ENCODE measurements at places on chromosomes 12 and 14.

GRCh38 chr12:41606468-41607445 is 418.6 kb downstream of the PDZRN4 start:
- no peak for DNase-seq

GRCh38 chr12:132324841-132325732 is 4.3 kb downstream of the GALNT9 start:
- no peak for DNase-seq

- DNase-seq: peak; percentile 34
Measured at GRCh38 chr12:91367234-91367849, 184.7 kb upstream of the DCN start.

DNA sequence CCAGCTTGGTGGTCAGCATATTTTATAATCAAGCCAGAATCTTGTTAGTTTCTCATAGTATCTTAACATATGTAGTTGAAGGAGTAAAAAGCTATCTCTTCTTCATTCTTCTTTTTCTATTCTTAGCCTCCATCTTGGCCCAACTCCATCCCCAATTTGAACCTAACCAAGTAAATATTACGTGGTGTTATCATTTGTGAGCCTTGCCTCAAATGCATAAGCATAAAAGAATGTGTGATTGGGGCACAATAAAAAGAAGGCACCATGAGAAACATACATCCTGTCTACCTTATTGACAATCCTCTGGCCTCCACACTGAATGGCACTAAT is 181.4 kb upstream of the BMP4 start:
- no peak for DNase-seq

GRCh38 chr12:56202366-56202765 is 13.1 kb upstream of the SMARCC2 start:
- DNase-seq: no peak

- no peak for DNase-seq
Measured at GRCh38 chr12:85244561-85244960, 35.5 kb upstream of the ALX1 start.

DNA sequence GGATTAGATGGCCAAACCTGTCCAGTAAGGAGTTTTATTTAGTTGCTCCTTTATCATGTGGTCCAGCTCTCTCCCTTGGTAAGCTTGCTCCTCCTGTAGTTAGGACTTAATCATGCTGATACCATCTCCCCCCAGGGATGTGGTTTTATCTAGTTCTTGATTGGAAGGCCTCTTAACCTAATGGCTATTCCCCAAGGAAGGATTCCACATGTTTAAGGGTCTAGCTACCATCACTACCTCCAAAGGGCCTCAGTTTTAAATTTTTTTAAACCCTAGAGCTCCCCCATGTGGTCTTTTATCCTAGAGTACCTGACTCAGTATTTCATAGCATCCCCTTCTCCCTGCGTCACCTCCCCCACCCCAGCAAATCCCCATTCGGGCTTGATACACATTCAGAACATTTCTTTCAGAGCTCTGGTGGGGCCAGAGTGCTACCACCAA is 22.5 kb downstream of the MAP3K12 start:
- peak; percentile 51 for DNase-seq

DNA sequence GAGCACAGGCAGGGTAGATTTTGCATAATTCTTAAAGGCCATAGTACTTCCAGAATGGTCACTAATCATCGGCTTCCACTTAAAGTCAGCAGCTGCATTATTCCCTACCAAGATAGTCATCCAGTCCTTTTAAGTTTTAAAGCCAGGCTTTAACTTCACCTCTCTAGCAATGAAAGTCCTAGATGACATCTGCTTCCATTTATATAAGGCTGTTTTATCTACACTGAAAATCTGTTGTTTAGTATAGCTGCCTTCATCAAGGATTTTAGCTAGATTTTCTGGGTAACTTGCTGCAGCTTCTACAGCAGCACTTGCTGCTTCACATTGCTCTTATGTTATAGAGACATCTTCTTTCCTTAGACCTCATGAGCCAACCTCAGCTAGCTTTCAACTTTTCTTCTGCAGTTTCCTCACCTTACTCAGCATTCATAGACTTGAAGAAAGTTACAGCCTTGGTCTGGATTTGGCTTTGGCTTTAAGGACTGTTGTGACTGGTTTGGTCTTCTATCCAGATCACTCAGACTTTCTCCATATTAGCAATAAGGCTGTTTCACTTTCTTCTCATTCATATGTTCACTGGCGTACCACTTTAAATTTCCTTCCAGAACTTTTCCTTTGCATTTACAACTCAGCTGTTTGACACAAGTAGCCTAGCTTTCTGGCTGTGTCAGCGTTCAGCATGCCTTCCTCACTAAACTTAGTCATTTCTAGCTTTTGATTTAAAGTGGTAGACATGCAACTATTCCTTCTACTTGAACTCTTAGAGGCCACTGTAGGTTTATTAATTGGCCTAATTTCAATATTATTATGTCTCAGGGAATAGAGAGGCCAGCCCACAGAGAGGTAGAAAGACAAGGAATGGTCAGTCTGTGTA is 209.9 kb upstream of the GARIN2 start:
- DNase-seq: no peak

DNA sequence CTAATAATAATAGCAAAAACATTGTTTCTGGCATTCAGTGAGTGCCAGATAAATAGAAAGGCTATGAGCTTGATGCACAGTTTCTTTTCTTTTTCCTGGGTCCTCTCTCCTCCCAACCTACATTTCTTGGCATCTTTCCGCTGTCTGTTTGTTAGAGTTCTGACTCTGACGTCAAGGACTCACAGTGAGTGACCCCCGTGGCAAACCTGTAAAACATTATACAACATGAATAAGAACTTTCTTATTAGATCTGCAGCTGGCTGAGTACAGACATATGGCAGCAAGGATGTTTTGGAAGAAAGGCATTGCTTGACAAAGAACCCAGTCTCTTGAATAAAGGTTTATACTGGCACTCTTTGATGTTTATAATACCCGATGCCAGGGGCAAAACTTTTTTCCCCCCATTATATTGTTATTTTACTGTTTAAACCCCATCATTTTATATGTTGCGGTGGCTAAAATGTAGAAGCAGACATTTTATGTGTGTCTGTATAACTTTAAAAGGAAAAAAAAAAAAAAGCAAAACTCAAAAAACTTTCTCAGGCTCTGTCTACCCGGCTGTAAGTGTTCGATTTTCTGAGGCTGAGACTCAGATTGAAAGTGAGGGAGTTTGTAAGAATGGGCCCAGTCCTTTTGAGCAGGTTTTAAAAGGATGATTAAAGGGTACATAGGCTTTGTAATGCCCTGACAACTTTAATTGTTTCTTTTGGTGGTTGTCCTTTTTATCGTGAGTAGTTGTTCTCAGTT is 159.3 kb downstream of the PDE3A start:
- DNase-seq: no peak

DNA sequence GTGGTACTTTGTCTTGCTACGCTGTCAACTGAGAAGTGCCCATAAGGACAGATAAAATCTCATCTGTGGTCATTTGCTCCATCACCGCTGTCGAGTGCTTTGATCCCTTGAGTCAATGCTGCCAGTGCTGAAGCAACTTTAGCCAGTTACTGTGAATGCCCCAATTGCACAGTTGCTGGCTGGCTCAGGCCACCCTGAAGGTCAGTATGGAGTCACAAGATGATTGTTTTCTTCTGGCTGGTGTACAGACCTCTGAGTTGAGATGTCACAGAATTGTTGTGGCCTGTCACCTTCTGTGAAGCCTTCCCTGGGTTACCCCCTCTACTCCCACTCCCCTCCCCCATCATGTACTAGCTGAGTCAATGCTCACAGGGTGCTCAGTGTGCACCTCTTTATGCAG is 92.9 kb downstream of the PELI2 start:
- no peak for DNase-seq

DNA sequence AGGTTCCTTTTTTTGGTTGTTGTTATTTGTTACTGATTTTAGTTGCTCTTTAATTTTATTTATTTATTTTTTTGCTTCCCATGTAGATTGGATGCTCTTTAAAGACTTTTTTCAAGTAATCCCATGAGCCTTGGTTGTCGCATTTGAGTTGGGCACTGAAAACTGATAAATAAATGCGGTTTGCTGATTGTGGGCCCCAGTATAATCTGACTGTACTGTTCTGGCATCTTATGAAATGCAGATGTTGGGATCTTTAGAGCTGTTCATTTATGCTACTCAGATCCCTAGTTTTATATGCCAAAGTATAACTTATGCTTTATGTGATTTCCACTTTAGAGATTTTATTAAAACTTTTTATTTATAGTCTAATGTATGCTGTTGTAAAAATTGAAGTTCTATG is 33.3 kb downstream of the WNK1 start:
- no peak for DNase-seq

DNA sequence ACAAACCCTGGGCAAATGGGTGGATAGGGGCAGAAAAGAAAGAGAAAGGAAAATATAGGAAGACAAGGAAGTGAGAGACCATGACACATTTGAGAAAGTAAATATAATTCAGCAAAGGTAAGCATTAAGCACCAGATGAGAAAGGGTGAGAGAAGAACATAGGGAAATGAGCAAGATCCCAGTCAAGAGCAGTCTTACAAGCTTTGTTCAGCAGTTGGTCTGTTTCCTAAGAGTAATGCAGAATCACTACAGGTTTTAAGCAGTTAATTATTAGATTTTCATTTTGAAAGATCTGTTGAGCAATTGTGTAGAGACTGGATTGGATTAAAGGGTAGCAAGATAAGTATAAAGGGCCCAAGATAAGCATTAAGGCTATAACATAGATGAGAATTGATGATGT is 146.3 kb downstream of the PLCZ1 start:
- no peak for DNase-seq

- no peak for DNase-seq
Measured at GRCh38 chr12:1845886-1846285, 25.5 kb downstream of the LRTM2 start.

DNA sequence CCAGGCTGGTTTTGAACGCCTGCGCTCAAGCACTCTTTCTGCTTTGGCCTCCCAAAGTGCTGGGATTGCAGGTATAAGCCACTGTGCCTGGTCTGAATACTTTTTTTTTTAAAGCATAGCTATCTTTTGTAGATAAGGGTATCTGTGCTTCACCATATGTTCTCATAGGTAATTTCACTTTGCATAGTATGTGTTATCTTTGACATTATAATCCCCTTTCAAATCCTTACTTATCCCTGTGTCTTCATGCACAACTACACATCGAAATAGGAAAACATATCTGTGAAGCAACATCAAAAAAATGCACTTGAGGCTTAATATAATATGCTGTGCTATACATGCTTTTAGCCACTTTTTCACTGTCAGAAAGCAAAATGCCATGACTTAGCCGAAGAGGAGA is 94.1 kb downstream of the SLC35F4 start:
- DNase-seq: no peak

DNA sequence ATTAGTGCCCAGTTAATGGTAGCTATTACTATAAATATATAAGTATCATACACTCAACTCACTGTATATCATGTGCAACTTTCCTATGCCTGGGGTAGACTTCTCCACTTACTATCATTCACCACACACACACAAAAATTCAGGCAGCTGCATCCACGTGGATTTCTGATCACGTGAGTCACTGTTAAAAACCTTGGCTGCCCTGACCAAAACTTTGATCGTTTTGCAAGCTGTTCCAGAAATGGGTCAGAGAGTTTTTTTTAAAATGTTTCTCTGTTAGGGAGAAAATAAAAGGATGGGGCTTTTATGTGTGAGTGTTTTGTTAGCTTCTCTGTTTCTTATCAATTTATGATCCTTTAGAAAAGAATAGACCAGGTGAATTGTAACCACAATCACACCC is 198.2 kb upstream of the CNOT2 start:
- peak; percentile 24 for DNase-seq

- peak; percentile 63 for DNase-seq
Measured at GRCh38 chr12:109777544-109777943, 55.7 kb downstream of the TRPV4 start.

DNA sequence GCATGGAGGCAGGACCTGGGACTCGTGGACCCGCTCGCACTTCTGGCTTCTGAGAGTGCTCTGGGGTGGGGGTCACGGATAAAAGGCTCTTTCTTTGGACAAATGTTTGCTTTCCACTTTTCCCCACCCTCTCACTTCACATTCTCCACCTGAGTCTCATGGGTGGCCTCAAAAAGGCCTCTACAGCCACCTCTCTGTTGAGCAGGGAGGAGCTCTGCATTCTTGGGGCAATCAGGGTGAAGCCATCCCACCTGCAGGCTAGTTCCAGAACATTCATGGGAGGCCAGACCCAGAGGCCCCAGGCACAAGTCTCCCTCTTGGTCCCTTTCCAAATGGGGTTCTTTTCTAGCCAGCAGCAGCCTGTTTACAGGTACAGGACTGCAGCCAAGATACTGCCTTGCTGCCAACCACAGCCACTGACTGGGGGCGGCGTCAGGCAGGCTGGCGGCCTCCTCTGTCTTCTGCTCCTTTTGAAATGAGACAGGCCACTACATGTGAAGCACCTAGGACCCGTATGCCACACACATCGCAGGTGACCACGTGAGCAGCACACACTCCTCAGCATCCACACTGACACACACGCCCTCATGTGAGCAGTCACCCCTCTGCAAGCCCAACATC is 18.2 kb upstream of the CEBPE start:
- DNase-seq: no peak

GRCh38 chr12:115830070-115830469 is 447.4 kb downstream of the MED13L start:
- DNase-seq: no peak

DNA sequence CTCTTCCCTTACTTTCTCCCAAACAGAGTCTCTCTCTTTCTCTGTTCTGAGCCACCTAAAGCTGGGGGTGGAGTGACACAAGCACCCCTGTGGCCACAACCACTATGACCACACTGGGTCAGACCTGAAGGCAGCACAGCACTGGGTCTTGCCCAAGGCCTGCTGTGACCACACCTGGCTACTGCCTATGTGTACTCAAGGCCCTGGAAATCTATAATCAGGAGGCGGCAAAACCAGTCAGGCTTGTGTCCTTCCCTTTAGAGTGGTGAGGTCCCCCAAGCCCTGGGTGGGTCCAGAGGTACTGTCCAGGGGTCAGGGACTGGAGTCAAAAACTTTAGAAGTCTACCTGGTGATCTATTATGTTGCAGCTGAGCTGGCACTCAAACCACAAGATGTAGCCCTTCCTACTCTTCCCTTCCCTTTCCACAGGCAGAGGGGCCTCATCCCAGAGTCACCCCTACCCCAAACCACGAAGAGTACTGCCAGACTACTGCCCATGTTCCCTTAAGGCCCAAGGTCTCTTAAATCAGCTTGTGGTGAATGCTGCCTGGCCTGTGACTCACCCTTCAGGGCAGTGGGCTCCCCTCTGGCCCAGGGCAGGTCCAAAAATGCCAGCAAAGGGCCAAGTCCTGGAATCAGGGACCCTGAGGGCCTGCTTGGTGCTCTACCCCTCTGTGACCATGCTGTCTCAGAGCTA is 179.8 kb upstream of the DYRK2 start:
- peak; percentile 34 for DNase-seq

DNA sequence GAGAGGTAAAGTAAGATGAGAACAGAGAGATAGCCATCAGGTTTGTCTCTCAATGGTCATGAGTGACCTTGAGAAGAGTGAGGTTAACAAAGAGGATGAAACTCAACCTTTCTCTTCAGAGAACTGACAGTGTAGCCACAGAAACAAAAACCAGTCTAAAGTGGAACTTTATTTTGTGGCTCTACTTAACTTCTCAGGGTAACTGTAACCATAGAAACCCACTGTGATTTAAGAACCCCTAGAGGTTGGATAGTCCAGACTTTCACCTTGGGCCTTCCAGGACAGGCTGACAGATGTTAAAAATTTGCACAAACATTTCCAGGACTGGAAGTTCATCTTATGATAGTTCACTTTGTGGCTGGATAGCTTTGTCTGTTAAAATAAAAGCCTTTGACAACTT is 48.5 kb downstream of the ATP23 start:
- DNase-seq: no peak

- DNase-seq: no peak
Measured at GRCh38 chr12:125470838-125471783, 405.9 kb downstream of the AACS start.
